ENCODE measurements at places on chromosomes 7 and 10.

GRCh38 chr10:86798611-86799010 is 42.2 kb downstream of the BMPR1A start:
- DNase-seq: no peak

- DNase-seq: peak; percentile 63
These were observed 32.4 kb upstream of the MTPN start for GRCh38 chr7:136009488-136010079.

GRCh38 chr7:100943693-100944092 is 5.6 kb upstream of the MUC3A start:
- no peak for DNase-seq

DNA sequence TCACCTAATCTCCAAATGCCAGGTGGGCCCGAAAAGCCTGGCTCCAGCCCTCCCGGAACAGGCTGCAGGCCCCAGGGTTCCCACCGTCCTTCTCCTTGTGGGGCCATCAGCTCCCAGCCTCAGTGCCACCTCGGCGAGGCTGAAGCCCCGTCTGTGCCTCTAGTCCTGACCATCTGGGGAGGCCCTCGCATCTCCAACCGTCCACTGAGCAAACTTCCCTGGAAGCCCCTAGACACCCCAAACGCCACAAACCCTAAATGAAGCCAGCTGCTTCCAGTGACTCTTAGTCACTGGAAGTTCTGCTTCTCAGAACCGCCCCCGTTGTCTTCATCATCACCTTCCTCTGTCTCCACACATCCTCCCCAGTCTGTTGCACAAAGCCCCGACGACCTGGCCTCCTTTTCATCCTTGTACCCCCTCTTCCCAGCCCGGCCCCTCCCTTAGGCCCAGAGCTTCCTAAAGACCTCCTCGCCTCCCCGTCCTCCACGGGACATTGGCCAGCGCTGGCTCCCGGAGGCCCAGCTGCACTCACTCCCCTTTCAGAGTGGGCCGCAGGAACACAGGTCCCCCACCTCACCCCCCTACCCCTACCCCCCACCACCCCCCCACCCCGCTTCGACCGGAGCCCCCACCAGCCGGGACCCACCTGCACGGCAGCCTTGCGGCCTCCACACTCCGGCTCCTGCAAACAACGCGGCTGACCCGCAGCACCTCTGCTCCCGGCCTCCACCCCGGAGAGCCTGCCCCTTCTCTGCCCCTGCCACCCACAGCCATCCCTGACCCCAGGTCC is 1.1 kb upstream of the DIP2C start:
- DNase-seq: no peak

- no peak for DNase-seq
These were observed 25.7 kb upstream of the LRRC4 start for GRCh38 chr7:128056901-128057300.

GRCh38 chr7:151572136-151572535 is 52.4 kb upstream of the RHEB start:
- no peak for DNase-seq

DNA sequence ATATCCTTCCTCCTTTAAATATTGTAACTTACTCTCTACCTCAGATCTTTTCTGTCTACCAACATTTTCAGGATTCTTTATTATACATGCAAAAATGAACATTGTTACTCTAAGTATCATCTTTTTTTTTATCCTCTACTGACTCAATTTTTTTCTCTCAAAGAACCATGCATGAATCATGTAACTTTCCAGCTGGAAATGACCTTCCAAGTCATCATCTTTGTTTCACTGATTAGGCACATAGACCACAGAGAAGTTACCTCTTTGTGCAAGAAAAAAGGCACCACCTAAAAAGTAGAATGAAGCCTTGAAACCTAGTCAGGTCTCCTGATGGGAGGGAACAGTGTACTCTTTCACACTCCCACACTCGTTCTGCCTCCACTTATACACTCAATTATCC is 234.9 kb downstream of the HGF start:
- no peak for DNase-seq

DNA sequence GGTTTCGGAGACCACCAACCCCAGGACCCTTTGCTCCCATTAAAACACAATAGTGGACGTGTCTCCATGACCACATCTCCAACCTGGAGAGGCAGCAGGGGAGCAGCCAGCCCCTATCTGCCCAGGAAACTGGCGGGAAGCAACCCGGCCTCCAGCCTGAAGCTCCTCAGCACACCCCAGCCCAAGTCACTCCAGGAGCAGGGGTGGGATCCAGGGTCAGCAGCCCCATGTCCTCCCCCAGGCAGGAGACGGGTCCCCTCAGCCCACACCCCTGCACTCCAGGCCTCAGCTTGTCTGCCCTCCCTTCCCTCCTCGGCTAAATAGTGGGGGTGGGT is 601 bp downstream of the ADAM8 start:
- DNase-seq: no peak

GRCh38 chr10:132987671-132988571 is 45.6 kb upstream of the CFAP46 start:
- no peak for DNase-seq

DNA sequence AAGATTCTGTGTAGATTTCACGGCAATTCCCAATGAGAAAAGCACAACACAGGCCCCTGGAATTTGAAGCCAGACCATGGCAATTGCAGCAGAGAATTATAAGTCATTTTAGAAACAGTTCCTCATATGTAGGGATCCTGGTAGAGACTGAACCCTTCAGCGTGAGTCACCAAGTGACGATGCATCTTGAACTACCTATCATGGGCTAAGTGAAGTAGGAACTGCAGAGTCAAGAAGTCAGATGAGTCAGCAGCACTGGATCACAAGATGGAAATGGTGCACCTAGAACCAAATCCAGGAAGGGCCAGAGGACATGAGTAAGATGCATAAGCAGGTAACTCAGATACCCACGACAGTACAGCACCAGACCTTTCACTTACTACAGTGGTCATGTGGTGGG is 140.0 kb upstream of the TPK1 start:
- DNase-seq: no peak

- DNase-seq: no peak
These were observed 8.1 kb upstream of the IFRD1 start for GRCh38 chr7:112442210-112442609.

- no peak for DNase-seq
These were observed 284.2 kb downstream of the C7orf25 start for GRCh38 chr7:42627626-42628025.

DNA sequence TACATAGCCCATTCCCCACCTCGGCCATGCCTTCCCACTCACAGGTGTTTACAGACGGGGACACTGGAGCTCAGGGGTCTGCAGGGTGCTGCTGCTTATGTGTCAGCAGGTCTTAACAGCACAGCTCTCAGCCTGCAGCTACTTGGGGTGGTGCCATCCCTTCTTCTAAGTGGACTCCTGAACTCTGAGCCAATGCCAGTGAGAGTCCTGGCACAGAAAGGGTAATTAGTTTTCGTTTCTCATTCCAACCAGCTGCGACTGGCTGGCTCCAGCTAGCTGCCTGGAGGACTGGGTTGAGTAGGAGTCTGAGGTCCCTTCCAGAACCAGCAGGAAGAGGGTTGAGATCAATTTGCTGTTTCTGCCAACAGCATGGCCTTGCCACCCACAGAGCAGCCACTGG is 88.3 kb upstream of the AGK start:
- DNase-seq: no peak

DNA sequence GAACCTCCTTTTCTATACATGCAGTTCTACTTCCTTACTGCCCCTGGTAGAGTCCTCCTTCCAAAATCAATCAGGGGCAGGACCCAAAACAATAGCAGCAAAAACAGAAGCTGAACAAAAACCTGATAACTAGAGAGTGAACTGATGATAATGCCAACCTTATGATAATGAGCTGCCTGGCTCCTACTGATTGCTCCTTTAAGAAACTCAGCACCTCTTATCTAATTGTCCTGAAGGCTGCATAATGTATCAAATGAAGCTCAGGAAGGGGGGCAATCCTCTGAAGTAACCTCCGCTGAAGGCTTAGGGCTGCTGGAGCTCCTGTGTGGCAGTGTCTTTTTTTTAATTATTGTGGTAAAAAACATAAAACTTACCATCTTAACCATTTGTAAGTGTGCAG is 257.0 kb downstream of the PHTF2 start:
- DNase-seq: no peak

- DNase-seq: no peak
These were observed 21.9 kb upstream of the CRYGN start for GRCh38 chr7:151461942-151462230.

- no peak for DNase-seq
These were observed 319.7 kb downstream of the GFRA1 start for GRCh38 chr10:115953281-115953680.

GRCh38 chr7:149218469-149219420 is 20.7 kb upstream of the ZNF212 start:
- no peak for DNase-seq

GRCh38 chr10:102452672-102453340 is 1.5 kb upstream of the C10orf95 start:
- DNase-seq: no peak

- DNase-seq: no peak
These were observed 37.0 kb upstream of the GLCCI1 start for GRCh38 chr7:7931626-7932025.

DNA sequence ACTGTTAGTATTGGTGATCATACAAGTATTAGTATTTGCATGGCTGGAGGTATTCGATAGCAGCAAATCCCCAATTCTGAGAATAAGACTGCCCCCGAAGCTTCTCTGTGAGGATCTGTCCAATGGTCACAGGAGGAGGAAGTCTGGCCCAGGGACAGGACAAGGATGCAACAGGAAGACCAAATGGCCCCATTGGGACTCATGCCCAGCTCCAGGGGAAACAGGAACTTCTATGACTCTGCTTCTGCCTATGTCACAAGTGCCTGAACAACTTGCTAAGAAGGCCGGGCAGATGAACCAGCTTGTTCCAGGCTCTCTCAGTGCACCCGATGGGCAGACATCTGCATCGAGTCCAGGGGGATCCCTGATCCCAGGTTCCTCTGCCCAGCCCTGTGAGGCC is 172.0 kb upstream of the GRB10 start:
- DNase-seq: no peak

GRCh38 chr7:77802557-77803405 is 4.2 kb downstream of the PHTF2 start:
- DNase-seq: no peak

DNA sequence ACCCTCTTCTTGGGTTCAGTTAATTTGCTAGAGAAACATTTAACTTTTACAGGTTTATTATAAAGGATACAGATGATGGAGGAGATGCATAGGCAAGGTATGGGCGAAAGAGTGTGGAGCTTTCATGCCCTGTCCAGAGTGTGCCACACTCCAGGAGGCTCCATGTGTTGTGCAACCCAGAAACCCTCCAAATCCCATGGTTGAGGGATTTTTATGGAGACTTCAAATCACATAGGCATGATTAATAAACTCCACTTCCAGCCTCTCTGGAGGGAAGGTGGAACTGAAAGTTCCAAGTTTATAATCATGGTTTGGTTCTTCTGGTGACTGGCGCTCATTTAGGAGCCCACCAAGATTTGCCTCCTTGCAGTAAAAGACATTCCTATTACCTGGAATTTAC is 159.9 kb downstream of the PHTF2 start:
- no peak for DNase-seq

DNA sequence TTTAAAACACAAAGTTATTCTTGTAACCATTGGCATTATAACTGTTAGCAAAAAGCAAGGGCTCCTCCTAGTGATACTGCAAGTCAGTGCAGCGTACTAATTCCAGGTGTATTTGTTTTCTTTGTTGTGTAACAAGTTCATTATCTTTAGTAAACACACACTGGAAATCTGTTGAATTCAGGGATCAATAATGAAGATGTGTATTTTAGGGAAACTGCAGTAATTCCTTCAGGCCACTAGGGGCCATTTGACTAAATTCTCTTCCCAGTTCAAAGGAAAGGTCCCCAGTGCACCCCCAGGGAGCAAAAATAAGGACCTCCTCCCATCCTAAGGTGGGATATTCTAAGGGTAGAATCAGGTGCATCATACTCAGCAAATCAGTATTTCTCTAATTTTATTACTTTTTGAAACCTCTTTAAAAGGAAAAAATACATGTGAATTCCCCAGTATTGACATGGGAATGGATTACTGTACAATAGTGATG is 158.6 kb upstream of the LYZL1 start:
- peak; percentile 2 for DNase-seq

DNA sequence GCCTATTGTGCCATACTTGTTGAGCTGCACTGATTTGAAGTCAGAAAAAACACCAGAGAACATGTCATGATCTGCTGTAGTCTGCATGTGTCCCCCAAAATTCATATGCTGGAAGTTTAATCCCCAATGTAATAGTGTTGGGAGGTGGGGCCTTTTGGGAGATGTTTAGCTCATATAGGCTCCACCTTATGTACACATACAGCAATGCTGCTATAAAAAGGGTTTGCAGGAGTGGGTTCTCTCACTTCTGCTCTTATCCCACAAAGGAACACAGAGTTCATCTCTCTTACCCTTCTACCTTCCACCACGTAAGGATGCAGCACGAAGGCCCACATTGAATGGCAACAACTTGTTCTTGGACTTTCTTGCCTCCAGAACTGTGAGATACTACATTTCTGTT is 23.0 kb downstream of the GPR22 start:
- DNase-seq: no peak

- DNase-seq: no peak
These were observed 6.6 kb upstream of the AGFG2 start for GRCh38 chr7:100532165-100533022.

DNA sequence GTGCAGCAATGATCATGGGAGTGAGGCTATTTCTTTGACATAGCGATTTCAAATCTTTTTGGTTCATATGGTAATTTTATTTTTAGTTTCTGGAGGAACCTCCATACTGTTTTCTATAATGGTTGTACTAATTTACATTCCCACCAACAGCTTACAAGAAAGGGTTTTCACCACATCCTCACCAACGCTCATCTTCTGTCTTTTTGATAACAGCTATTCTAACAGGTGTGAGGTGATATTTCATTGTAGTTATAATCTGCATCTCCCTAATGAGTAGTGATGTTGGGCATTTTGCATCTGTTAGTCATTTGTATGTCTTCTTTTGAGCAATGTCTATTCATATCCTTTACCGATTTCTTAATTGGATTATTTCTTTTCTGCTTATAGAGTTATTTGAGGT is 75.0 kb upstream of the FHIP2A start:
- DNase-seq: no peak

All from NCI-H1417 treated with DMSO at 0.1 percent for 48 hours (cell line).